ENCODE measurements at places on chromosomes 6 and 20. TPM values are rescaled to one million over a fixed set of nuclear protein-coding genes. Genes with fewer than 3 reads are reported as not detected.
A peak's percentile ranks its signal among the peaks of the same experiment; 100 is the strongest.

GRCh38 chr20:40081653-40082052, 607.4 kb downstream of the MAFB start:
- no peak overlapping the region for H3K4me3 ChIP-seq
- H3K4me1 ChIP-seq, result no peaks in the 10 kb centered on the region
- no peak for DNase-seq
- no peak overlapping the region for H3K27ac ChIP-seq

BANF2 gene
- not detected for total RNA-seq

- H3K4me1 ChIP-seq, result no peaks in the 10 kb centered on the region
- no peak overlapping the region for H3K4me3 ChIP-seq
- no peak for DNase-seq
- peaks cover 2% of the 10 kb centered on the region for H3K27me3 ChIP-seq
- no peaks in the 10 kb centered on the region for H3K36me3 ChIP-seq
- H3K27ac ChIP-seq, result no peak overlapping the region
Observed at GRCh38 chr20:15840636-15841301, 732.5 kb downstream of the KIF16B start.

DNA sequence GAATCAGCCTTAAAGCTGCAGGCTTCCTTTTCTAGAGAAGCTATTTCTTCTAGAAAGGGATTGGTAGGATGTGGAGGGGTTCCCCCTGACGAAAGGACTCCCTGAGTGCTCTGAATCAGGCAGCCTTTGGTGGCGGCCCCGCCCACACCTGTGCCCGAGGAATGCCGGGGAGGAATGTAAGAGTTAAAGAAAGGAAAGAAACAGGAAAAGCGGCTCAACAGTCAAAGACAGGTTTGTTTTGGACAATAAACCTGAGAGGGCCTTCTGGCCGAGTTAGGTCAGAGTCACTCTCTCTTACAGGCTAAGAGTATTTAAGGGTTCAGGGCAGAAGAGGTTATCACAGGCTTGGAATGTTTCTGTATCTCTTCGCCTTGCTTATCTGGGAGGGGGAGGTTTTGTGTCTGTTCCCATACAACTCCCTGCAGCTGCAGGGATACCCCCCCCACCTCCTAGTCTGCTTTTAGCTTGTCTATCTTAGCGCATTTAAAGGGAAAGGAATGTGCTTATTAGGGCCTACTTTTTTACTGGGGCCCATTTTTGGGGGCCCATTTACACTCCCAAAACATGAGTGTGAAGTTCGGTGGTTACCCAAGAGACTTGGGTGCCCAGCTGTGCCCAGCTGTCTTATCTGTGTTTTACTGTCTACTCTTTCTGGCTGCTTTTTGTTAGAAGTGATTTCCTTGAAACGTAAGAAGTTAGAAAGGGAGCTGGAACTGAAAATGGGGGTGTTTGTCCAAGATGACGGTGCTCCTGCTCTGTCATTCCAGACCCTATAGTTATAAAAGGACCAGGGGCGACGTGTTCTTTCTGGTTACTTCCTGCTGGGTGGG, 32.8 kb downstream of the DYNLT1 start:
- H3K4me3 ChIP-seq, result no peak overlapping the region
- no peaks in the 10 kb centered on the region for H3K4me1 ChIP-seq
- DNase-seq, result no peak
- no peaks in the 10 kb centered on the region for H3K27me3 ChIP-seq
- H3K36me3 ChIP-seq, result peaks cover 68% of the 10 kb centered on the region

VNN1 gene
- not detected for total RNA-seq

DNA sequence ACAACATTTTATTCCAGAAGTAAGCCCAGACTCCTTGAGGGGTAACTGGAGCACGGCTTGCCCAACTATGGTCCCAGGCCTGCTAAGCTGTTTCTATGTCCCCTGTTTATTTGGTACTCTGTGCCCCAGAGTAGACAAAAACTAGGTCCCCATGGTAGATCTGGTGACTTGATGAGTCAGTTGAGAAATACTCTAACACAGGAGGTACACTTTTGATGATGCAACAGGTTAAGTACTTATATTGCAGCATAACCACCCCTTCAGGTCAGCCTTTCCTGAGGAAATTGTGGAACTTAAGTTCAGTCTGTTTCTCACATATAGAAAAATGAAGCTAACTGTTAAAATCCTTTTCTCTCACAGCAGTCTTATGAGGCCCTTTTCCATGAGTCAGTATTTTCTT, 19.6 kb downstream of the TTPAL start:
- peak overlapping the region; percentile 78 for H3K27ac ChIP-seq
- H3K27me3 ChIP-seq, result no peaks in the 10 kb centered on the region
- peaks cover 55% of the 10 kb centered on the region for H3K36me3 ChIP-seq
- peaks cover 52% of the 10 kb centered on the region for H3K4me1 ChIP-seq

DNA sequence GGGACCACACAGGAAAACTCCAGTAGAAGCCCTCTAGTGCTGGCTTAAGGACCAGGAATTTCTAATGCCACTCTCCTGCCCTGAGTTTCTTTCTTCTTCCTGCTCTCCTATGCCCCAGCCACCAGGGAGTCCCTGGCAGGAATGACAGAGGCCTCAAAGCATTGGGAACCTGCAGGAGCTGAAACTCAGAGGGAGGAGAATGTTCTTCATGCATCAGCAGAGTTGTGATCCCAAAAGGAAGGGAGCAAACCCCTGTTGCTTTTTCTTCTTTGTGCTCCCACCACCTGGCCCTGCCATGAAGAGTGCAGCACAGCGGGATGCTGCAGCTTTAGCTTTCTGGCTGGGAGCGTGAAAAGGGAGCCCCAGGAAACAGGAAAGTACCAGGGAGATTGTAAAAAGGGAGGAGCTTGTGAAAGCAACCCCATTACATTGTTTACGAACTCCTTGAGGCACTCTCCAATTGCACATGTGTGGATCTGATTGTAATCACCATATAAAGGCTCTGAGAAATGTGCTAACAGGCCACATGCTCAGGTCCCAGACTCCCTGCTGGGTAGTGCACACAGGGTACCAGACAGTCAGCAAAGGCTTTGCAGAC, 34.7 kb upstream of the FKBP1A start:
- no peak overlapping the region for H3K4me3 ChIP-seq
- peaks cover 7% of the 10 kb centered on the region for H3K4me1 ChIP-seq
- no peaks in the 10 kb centered on the region for H3K27me3 ChIP-seq
- no peak for DNase-seq

PNPLA1 gene
- total RNA-seq, result not detected

PARD6B gene
- 4.9 TPM for total RNA-seq

GRCh38 chr6:149898966-149899365, 1.1 kb upstream of the RAET1E start:
- no peaks in the 10 kb centered on the region for H3K36me3 ChIP-seq
- H3K4me3 ChIP-seq, result no peak overlapping the region
- DNase-seq, result no peak
- peaks cover 9% of the 10 kb centered on the region for H3K27me3 ChIP-seq
- peaks cover 15% of the 10 kb centered on the region for H3K4me1 ChIP-seq
